ENCODE measurements at places on chromosomes 6 and 20.

DNA sequence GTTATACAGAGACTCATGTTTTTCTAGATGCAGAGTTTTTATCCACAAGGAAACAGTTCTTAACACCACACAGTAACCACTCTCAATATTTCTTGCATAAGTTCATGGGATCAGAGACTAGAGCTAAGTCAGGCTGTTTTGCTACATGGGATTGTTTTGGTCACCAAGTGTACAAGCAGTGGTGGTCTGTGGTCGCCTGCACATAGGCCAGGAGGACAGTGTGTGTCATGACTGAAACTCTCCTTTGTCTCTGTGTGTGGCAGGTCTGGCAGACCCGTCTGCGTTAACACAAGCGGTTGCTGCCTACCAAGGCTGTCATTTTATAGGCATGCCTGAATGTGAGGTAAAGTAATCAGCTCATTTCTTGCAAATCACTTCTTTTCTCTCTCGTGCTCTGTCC lies 18.9 kb downstream of the WRNIP1 start:
- H3K4me3 ChIP-seq, result no peak overlapping the region
- no peak for DNase-seq
- peaks cover 19% of the 10 kb centered on the region for H3K4me1 ChIP-seq
- H3K27ac ChIP-seq, result peak overlapping the region; percentile 61
- H3K27me3 ChIP-seq, result no peaks in the 10 kb centered on the region
- peaks cover 76% of the 10 kb centered on the region for H3K36me3 ChIP-seq

DNA sequence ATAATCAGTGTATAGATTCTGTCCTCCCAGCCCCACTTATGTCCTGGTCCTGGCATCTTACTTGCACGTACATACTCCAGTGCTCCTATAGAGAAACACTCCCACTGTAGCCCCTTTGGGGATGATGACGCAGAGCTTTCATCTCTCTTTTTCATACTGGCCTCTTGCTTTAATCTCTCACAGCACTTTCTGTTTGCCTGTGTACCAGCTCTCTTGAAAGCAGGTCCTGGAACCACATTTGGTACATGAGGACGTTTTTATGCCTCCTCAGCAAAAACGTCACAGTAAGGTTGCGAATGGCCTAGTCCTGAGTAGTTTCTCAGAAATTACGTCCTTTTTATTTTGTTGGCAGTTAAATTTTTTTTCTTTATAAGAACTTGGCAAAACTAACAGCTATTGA lies 10.8 kb downstream of the L3MBTL3 start:
- H3K27ac ChIP-seq, result no peak overlapping the region
- H3K4me3 ChIP-seq, result no peak overlapping the region
- no peaks in the 10 kb centered on the region for H3K27me3 ChIP-seq
- no peak for DNase-seq

GRCh38 chr6:164417537-164418261 lies 891.7 kb downstream of the C6orf118 start:
- no peak overlapping the region for H3K27ac ChIP-seq
- no peak overlapping the region for H3K4me3 ChIP-seq
- no peak for DNase-seq
- H3K4me1 ChIP-seq, result no peaks in the 10 kb centered on the region
- H3K27me3 ChIP-seq, result no peaks in the 10 kb centered on the region

DNA sequence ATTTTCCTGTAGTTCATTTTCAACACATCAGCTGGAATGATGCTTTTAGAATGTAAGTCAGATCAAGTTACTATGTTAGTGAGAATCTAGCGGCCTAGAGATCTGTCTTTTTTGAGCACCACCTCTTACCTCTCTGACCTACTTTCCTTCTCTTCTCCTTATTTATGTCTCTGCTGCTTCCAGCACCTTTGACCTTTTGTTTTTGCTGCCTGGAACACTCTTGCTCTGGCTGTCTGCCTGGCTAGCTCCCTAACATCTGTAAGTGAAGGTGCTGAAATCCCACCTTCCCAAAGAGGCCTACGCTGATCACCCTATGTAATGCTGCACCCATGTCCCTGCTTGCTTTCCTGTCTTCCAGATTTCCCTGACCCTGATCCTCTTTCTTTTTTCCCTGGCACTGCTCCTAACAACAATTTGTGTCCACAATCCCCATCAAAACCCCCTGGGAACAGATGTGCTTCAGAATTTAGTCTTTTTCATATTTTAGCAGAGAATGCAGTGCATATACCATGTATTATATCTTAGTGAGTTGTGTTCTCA lies 87.8 kb downstream of the RFPL4B start:
- no peak for DNase-seq
- H3K27me3 ChIP-seq, result no peaks in the 10 kb centered on the region

- no peaks in the 10 kb centered on the region for H3K4me1 ChIP-seq
- H3K27me3 ChIP-seq, result no peaks in the 10 kb centered on the region
- no peak for DNase-seq
Measured at GRCh38 chr6:158910484-158911440, 89.2 kb downstream of the RSPH3 start.

DNA sequence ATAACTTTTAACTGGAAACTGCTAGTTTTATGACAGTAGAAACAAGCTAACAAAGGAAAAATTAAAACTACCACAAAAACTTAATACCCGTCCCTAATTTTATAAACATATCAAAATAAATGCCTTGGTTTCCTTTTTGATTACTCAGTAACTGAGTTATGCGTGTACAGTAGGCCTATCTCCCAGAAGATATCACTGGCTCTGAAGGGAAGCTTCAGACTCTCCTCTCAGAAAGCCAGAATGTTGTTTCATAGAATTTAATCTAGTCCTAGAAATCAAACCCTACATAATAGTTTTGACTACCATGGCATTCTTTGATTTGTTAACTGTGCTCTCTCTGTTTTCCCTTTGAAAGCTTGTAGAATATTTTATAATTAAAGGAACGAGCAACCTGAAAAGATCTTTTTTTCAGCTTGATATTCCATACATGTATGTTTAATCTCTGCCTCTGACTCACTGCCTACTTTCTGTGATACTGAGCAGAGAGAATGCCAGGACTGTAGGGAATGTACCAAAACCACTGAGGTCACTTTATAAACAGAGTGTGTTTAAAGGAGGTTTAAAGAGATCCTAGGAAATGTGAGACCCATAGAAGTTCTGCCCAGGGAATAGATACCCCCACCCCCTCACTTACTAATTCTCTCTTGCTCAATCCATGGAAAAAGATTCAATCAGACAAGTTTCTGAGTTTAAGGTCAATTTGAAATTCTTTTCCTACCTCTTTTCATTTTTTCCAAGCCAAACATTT lies 311.5 kb downstream of the HDGFL1 start:
- no peaks in the 10 kb centered on the region for H3K27me3 ChIP-seq
- no peak for DNase-seq
- no peaks in the 10 kb centered on the region for H3K4me1 ChIP-seq
- no peak overlapping the region for H3K27ac ChIP-seq
- no peak overlapping the region for H3K4me3 ChIP-seq

DNA sequence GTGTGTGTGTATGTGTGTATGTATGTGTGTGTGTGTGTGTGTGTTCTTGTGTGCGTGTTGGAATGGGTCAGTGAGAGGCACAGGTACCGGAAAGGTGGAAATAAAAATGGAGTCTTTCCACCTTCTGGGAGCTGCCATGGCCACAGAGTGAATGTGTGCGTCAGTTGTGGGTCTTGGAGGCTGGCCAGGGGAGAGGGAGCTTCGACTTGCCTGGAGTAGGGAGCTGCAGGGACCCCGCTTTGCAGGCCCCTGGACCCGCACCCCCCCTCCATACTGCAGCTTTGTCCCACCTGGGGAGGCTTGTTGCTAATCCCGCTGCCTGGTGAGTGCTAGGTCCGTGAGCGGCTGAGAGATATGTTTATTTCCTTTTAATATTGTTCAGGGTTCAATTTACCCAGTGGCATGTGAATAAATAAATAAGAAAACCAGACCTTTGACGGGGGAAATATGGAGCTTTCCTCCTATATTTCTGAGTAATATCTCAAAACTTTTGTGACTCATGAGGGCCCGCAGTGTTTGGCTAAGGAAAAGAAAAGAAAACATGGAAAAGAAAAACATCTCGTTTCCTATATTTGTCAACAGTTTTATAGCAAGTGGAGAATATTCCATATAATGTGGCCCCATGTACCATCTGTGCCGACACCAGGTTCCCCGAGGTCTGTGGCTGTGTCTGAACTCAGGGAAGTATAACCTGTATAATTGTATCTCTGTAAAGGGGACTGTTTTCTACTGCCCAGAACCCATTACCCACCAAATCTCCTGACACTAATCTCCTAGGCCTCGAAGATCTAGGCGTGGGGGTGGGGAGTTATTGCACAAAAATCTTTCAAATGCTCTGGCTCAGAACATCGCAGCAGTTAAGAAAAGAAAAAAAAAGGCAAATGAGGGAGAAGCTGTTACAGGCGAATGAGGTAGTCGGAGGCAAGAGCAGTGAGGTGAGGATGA lies 24.6 kb upstream of the CCDC167 start:
- H3K27me3 ChIP-seq, result peaks cover 41% of the 10 kb centered on the region
- H3K27ac ChIP-seq, result no peak overlapping the region
- no peak overlapping the region for H3K4me3 ChIP-seq
- no peak for DNase-seq
- no peaks in the 10 kb centered on the region for H3K4me1 ChIP-seq

DNA sequence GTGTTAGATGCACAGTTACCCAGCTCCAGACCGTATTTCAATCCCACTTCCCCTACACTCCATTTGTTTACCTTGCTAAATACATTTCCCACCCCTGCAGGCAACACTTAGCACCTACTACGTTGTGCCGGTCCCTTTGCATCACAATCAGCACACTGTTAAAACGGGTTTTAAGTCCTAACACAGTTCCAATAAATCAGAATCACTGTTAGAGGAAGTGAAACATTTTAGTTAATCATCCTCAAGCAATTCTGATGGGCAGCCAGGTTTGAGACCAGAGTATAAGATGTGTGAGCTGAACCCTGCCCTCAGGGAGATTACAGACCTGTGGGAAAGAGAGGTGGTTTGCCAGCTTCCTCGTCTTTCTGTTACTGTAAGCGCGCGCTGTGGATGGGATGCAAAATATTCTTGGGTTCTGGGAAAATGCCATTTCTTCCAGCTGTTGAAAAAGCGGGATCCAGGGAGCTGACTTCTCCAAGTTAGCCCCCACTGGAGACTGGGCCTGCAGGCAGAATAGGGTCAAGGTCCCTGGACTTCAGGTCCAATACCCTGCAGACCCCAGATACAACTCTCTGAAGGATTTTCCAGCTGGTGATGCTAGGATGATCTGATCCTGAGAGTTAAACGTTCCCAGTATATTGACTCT lies 3.1 kb downstream of the ZCCHC3 start:
- peaks cover 22% of the 10 kb centered on the region for H3K4me1 ChIP-seq
- no peak for DNase-seq
- H3K36me3 ChIP-seq, result peaks cover 25% of the 10 kb centered on the region
- H3K27me3 ChIP-seq, result no peaks in the 10 kb centered on the region
- H3K4me3 ChIP-seq, result peak overlapping the region; percentile 90
- no peak overlapping the region for H3K27ac ChIP-seq

GRCh38 chr6:131381709-131382093 lies 191.3 kb upstream of the ARG1 start:
- no peak overlapping the region for H3K4me3 ChIP-seq
- H3K27ac ChIP-seq, result no peak overlapping the region
- DNase-seq, result no peak
- peaks cover 36% of the 10 kb centered on the region for H3K27me3 ChIP-seq
- no peaks in the 10 kb centered on the region for H3K36me3 ChIP-seq

DNA sequence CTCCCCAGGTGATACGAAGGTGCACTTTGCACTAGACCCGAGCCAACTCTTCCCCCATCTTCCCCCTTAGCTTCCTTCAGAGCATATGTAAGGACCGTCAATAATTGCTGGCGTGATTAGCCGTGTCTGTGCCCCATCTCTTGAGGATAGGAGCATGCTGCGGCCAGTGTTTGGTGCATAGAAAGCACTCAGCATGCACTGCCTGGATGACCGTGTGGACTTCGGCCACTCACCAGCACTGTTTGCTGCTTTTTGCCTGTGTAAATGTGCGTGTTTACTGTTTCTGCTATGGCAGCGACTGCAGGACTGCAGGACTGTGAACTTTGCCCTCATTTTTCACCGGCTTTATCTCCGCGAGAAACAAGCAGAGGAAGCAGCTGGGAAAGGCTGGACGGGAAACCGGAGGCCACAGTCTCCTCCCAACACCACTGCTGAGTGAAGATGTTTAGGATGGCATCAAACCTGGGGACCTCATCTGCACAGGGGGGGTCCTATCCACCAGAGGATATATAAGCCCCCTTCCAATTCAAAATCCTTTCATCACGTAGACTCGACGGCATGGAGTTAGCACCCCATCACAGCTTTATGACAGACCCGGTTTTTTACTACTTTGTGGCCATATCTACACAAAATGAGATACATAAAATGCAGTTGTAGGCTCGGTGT lies 150.6 kb upstream of the AFDN start:
- no peak overlapping the region for H3K4me3 ChIP-seq
- no peaks in the 10 kb centered on the region for H3K36me3 ChIP-seq

- no peaks in the 10 kb centered on the region for H3K27me3 ChIP-seq
- H3K27ac ChIP-seq, result no peak overlapping the region
- H3K4me3 ChIP-seq, result no peak overlapping the region
- DNase-seq, result no peak
Measured at GRCh38 chr20:20668639-20669038, 43.8 kb downstream of the RALGAPA2 start.

DNA sequence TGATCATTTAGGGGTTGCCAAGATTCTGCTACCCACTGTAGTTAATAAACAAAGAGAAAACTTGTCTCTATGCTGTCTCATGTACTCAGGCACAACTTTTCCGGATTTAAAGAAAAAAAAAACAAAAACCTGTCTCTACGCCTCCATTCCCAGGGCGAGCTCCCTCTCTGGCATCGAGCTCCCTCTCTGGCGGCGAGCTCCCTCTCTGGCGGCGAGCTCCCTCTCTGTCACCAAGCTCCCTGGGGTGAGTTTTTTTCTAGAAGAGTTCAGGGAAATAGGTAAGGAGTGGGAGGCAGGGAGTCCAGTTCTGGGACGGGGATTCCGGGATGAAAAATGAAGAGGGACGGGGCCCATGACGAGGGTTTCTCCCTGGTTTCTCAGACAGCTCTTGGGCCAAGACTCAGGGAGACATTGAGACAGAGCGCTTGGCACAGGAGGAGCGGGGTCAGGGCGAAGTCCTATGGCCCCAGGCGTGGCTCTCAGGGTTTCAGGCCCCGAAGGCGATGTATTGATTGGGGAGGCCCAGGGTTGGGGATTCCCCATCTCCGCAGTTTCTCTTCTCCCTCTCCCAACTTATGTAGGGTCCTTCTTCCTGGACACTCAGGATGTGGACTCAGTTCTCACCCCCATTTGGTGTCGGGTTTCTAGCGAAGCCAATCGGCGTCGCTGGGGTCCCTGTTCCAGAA lies 16.5 kb upstream of the HLA-A start:
- H3K4me1 ChIP-seq, result no peaks in the 10 kb centered on the region
- H3K36me3 ChIP-seq, result no peaks in the 10 kb centered on the region
- peaks cover 9% of the 10 kb centered on the region for H3K27me3 ChIP-seq
- H3K27ac ChIP-seq, result no peak overlapping the region
- DNase-seq, result no peak

DNA sequence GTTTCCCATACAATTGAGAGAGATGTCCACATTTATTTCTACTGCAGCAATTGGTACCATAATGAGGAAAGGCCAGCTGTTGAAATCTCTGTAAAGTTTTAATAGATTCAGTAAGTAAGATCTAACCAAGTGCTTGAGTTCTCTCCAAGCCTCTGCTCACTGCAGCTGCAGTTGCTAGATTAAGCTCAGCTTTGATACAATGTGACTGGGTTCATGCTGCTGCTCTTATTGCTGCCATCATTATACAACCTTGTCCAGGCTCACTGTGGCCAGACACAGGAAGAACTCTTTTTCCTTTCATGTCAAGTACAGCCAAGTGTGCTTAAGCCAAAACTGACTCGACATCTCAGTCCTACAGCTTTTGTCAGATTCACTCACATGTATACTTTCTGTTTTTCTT lies 423.5 kb downstream of the GJA1 start:
- no peak overlapping the region for H3K4me3 ChIP-seq
- H3K27me3 ChIP-seq, result no peaks in the 10 kb centered on the region
- DNase-seq, result no peak
- no peaks in the 10 kb centered on the region for H3K4me1 ChIP-seq
